Amniotic stem cell (primary cell): ENCODE measurements at places on chromosomes 7 and 10.

DNA sequence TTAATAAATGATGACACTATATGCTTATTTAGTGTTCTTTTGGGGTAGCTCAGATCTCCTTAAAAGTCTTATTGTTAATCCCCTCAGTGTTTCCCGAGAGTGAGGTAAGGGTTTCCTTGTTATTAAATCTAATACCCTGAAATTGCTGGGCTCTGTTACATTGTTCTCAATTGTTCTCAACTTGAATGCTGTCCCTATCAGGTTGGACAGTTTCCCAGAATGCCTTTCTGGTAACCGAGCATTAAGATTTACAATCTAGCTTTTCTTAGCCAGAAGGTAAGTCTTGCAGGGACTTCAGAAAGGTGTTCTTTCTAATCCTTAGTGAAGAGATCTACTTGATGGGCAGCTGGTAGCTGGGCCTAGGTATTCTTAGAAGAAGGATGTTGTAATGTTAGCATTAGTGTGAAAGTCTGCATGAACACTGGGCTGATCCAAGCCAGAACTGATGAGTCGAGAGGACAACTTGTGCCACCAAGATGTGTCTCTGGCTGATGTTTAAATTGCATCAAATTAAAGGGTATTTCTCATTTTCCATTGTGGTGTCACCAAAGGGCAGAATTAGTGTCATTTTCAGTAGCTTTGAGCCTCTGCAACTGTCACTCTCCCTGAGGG, 89.9 kb downstream of the SND1 start:
- DNase-seq, result no peak

DNA sequence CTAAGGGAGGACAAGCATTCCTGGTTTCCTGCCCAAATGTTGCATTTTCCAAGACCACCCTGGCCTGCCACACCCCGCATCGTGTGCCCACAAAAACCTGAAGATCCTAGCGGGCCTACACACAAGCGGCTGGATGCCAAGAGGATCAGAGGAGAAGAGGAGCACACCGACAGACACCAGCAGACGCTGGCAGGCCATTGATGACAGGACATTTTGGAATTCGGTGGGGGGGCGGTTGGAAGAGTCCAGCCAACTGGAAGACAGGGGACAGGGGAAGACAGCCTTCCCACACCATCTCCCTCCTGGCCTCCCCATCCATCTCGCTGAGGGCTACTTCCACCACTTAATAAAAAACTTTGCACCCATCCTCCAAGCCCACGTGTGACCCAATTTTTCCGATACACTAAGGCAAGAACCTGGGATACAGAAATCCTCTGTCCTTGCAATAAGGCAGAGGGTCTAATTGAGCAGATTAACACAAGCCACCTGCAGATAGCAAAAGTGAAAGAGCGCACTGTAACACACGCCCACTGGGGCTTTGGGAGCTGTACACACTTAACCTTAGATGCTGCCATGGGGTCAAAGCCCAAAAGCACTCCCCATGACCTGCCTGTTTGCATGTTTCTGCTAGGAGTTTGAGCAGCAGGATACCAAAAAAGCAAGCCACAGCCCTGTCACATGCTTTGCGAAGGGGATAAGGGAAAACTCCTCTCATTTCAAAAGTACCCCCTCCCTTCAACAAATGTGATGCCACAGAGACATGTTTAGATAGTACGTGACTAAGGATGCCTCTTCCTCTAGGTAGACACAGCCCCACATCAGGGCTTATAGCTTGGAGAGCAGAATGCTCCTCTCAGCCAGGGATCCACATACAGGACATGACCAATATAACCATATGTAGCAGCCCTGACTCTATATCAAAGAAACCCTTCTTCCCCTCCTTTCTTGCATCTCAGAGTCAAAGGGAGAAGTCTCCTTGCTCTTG, 13.4 kb upstream of the SMNDC1 start:
- no peak for DNase-seq

- DNase-seq, result no peak
These were observed 126.7 kb upstream of the TMEM196 start for GRCh38 chr7:19900118-19900517.

DNA sequence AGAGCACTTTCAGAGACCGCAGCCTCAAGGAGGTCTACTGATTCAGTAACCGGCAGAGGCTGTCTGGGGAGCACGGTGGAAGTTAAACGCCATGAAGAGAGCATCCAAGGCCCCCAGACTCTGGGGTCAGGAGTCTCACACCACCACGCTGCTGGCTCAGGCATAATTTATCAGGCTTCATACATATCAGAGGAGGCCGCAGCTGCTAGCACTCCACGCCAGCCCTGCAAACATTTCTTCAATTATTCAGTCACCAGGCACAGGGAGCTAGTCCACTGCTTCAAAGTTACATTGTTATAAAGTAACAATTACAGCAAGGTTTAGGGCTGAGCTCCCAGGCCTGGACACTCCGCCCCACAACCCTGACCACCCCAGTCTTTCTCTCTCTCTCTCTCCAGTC, 97.8 kb downstream of the PAXIP1 start:
- DNase-seq, result no peak

DNA sequence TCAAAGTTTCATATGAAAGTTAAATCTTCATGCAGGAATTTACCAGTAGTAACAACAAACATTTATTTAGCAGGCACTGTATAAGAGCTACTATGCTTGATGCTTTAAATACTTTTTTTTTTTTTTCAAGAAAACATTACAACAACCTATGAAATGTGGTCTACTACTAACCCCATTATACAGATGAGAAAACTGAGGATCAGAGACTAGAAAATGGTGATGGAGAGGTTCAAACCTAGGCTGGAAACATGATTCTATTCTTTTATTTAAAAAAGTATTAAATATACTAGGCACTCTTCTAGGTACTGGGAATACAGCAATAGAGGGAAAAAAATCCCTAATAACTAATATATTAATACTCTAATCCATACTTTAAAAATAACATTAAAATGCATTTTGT, 40.6 kb upstream of the TMEM168 start:
- no peak for DNase-seq

- no peak for DNase-seq
These were observed 535.6 kb upstream of the GHITM start for GRCh38 chr10:83603708-83604107.

GRCh38 chr7:65371468-65371867, 2.2 kb upstream of the ZNF92 start:
- no peak for DNase-seq

GRCh38 chr7:130334274-130334673, 10.3 kb upstream of the CPA5 start:
- DNase-seq, result no peak

DNA sequence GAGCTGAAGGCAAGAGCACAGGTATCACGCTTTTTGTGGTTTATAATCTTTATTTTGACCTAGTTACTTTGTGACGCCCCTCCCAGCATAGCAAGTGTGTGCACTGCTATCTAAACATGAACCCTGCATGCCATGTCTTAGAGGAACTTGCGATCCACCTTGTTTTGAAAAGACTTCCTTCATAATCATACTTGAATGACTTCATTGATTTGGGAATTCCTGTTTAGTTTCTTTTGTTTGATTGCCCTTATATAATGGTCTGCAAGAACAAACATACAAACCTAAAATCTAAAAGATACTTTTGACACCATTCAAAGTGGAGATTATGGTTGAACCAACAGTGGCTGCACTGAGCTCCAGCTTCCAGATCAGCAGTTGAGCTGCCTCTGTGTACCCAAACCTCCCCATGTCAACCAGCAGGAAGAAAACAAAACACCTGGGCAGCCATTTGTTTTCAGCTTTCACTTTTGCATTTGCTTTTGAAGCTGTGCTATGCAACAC, 132.6 kb downstream of the CELF2 start:
- no peak for DNase-seq

DNA sequence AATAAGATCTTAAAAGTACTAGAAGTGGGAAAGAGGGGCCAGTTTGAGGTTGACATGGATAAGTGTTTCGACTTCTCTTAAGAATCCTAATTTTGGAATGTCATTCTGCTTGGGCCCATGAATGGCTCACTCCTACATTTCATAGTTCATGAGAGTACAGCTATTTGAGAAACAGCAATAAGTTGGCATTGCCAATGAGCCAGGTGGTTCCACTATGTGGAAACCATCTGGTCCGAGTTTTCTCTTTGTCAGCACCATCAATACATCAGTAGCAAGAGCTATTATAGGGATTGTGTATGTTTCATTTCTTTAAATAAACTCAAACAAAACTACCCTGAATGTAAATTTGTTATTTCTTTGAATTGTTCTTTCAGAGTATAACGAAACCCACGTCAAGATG, 78.1 kb upstream of the NEBL start:
- no peak for DNase-seq

DNA sequence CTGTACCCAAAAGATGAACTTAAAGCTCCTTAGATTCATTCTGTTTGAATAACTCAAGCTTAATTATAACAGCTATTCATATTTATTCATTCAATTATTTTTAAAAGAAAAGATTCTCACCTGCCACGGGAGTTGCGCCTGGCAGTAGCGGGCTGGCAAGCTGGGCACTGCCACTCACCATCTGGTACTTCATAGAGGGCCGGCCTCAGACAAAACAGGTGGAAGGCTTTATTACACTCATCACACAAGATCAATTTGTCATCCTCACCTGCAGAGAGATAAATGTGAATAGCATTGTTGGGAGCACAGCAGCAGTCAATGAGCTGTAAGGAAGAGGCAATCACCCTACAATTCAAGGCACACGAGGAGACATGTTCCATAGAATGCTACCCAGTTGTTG, 15.8 kb downstream of the FZD9 start:
- no peak for DNase-seq

DNA sequence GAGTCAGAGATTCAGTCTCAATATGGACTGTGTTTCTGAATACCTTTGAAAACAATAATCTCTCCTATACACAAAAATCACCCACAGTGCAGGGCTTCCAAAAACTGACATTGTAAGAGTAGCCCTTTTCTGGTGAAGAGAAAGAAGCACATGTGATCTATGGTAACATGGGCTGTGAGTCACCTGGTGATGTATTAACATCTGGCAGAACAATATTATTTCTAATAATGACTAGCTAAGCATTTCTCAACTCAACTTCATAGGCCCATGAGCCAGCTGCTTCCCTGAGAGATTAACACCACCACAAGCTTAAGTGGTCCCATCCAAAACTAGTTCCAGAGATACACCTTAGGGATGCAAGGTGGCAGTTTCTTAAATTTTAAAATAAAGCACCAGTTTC, 331.0 kb upstream of the NRP1 start:
- no peak for DNase-seq

DNA sequence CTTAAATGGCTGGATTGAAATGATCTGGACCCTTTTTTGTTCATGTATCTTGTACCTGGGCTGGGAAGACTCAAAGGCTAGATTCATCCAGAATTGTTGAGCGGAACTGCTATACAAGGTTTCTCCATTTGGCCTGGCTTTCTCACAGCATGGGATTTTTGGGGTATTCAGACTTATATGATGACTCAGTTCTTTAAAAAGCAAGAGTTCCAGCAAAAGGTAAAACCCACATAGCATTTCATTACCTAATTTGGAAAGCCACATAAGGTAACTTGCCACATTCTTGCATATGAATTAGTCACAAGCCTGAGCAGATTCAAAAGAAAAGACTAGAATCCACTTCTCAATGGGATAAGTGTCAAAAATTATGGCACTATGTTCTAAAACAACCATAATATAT, 137.4 kb downstream of the HGF start:
- DNase-seq, result no peak

DNA sequence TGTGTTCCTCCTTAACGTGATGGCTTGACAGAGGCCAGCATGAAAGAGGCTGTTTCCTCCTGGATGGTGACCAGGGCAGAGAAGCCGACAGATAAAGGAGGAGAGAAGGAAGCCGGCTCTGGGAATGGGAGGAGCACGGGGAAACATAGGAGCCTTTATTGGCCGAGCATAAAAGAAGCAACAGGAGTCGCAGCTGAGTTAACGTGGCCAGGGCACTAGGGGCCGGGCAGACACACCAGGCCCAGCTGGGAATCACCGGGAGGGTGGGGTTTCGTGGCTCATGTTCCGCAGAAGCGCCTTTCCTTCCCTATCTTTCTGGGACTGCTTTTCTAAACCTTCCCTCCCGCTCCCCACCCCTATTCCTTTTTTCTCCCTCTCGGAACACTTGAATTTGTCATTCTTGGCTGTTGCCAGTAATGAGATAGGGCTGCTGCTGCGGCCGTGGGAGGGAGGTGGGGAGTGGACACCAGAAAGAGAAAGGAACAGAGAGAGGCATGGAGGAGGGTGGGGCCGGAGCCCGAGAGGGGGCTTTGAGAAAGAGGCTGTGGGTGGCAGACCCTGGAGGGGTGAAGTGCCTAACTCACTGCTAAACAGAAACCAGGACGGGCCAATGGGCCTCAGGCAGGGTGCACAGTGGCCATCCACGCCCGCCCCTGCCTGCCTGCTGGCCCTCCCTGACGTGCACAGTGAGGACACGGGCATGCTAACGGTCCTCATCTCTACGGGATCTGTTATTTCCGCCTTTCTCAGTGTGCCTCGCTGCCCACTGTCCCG, 65.2 kb downstream of the COL13A1 start:
- peak; percentile 55 for DNase-seq

DNA sequence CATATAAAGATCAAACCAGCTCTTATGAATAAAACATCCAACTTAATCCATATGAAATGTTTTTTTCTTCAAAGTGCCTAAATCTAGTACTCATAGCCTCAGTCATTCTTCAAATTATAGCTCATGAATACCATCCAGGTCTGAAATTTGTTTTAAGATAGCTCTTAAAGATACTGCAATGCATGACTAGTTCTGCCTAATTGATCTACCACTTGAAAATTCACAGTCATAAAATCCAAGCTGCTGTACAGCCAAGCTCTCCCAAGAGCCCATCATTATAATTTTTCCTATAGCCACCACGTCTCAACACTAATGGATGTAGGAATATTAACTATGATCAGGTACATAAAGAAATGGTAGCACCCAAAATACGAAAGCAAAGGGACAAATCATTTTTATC, 87.9 kb upstream of the RNF148 start:
- no peak for DNase-seq

DNA sequence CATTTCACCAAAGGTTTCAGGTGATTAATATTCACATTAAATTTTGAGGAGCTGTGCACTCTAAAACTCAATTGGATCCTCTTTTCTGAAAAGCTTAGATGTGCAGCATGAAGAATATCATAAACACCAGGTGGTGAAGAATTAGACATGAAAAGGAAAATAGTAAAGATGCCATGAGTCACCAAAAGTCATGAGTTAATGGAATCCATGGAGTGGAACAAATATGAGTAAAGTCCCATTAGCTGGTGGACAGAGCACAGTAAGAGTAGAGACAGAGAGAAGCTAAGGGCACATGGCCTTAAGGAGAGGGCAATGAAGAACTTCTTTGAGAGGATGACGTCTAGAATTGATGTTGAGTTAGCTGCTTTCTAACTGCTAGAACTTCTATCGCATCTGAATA, 271.6 kb downstream of the CSTF2T start:
- DNase-seq, result no peak
